Left lobe of liver (tissue), 2 donors: ENCODE measurements at places on chromosomes 3 and 15. TPM values are rescaled to one million over a fixed set of nuclear protein-coding genes. Genes with fewer than 3 reads are reported as not detected.

Gene SOX2
- total RNA-seq = 0.23 TPM

Gene ERC2
- total RNA-seq = not detected

Gene WDR72
- 11.8 TPM for total RNA-seq

Gene CFAP100
- total RNA-seq = not detected

Gene HRG
- 324 TPM for total RNA-seq

Gene GP5
- 0.10 TPM for total RNA-seq

Gene CYP1A1
- total RNA-seq = 1.6 TPM

Gene LRRC15
- total RNA-seq = not detected

Gene GOLGA8T
- 0.30 TPM for total RNA-seq

Gene LSMEM2
- not detected for total RNA-seq

Gene MUC13
- 0.50 TPM for total RNA-seq

Gene SKOR1
- 0.13 TPM for total RNA-seq

Gene KBTBD13
- not detected for total RNA-seq

Gene LRRFIP2
- 34.7 TPM for total RNA-seq

Gene EPHA6
- total RNA-seq = not detected

Gene LIPH
- total RNA-seq = 0.58 TPM

Gene CFAP91
- 0.55 TPM for total RNA-seq

Gene P2RY12
- 0.65 TPM for total RNA-seq

Gene KBTBD12
- 0.05 TPM for total RNA-seq

Gene AEN
- 7.1 TPM for total RNA-seq

Gene RNF7
- total RNA-seq = 33.0 TPM

Gene DLL4
- 3.7 TPM for total RNA-seq

Gene GOLIM4
- 39.2 TPM for total RNA-seq

Gene FBXO40
- total RNA-seq = 0.03 TPM

Gene TKT
- 109 TPM for total RNA-seq

Gene GOLGA6A
- total RNA-seq = 1.6 TPM

Gene FANCI
- total RNA-seq = 3.3 TPM

Gene HHLA2
- not detected for total RNA-seq

Gene SERPINI2
- 0.15 TPM for total RNA-seq

Gene BOC
- total RNA-seq = 0.50 TPM

Gene GNAT1
- total RNA-seq = 0.08 TPM

Gene SETD5
- 58.4 TPM for total RNA-seq
